ENCODE measurements at places on chromosomes 11 and 22. TPM values are rescaled to one million over a fixed set of nuclear protein-coding genes. Genes with fewer than 3 reads are reported as not detected.

- H3K27me3 ChIP-seq = no peaks in the 10 kb centered on the region
- peak overlapping the region; percentile 88 for H3K27ac ChIP-seq
- peak; percentile 42 for DNase-seq
- H3K4me1 ChIP-seq = peaks cover 66% of the 10 kb centered on the region
- H3K36me3 ChIP-seq = peaks cover 9% of the 10 kb centered on the region
Measured at GRCh38 chr11:66639066-66639813, 737 bp downstream of the RBM4 start.

DNA sequence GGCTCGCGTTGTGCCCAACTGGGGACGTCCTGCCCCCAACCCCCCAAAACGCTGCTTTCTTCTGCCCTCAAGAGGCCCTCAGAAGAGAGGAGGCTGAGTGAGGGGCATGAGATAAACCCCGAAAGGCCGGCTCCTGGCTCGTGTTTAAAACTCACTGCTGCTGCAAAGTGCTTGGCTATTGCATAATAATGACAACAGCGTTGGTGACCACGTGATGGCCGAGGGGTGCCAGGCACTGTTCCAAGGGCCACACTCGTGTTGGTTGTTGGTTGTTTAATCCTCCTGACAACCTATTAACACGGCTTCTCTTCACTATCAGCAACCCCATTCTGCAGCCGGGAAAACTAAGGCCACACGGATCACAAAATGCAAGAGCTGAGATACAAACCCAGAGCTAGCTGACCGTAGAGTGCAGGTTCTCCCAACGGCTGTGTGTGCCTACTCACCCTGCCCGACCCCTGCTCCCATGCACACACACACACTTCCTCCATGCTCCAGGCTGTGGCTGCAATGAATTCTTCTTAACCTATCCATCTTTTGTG, 51.0 kb downstream of the ANO1 start:
- H3K4me3 ChIP-seq = no peak overlapping the region
- peak; percentile 8 for DNase-seq
- no peaks in the 10 kb centered on the region for H3K36me3 ChIP-seq
- no peaks in the 10 kb centered on the region for H3K27me3 ChIP-seq
- no peaks in the 10 kb centered on the region for H3K4me1 ChIP-seq

- no peak for DNase-seq
- H3K27me3 ChIP-seq = no peaks in the 10 kb centered on the region
- H3K36me3 ChIP-seq = no peaks in the 10 kb centered on the region
Measured at GRCh38 chr11:56783448-56784041, 35.0 kb upstream of the OR9G4 start.

- H3K27ac ChIP-seq = no peak overlapping the region
- peaks cover 85% of the 10 kb centered on the region for H3K36me3 ChIP-seq
- H3K27me3 ChIP-seq = no peaks in the 10 kb centered on the region
- no peak overlapping the region for H3K4me3 ChIP-seq
- no peaks in the 10 kb centered on the region for H3K4me1 ChIP-seq
- DNase-seq = no peak
Measured at GRCh38 chr22:50436841-50437341, 37.9 kb downstream of the SBF1 start.

DNA sequence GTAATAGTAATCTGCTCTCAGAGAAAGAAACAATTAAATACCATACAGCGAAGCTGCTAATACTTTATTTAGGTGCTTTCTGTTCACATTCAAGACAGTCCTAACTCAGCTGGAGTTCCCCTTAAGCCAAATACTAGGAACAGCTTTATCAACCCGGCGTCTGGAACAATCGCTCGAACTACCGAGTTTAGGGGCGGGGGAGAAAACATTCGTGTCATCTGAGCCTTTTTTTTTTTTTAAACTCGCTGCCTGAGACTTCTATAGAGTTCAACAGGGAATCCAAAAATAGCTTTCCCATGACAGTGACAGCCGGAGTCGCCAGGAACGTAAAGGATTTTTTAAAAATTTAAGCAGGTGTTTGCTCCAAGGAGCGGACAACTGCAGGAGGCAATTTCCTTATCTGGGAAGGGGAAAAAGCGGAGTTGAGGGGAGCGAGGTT, 852 bp downstream of the TRAF6 start:
- no peaks in the 10 kb centered on the region for H3K27me3 ChIP-seq
- peak; percentile 40 for DNase-seq
- H3K27ac ChIP-seq = peak overlapping the region; percentile 91
- no peaks in the 10 kb centered on the region for H3K36me3 ChIP-seq
- H3K4me1 ChIP-seq = peaks cover 37% of the 10 kb centered on the region

The NRXN2 gene
- 7.9 TPM for total RNA-seq

The MS4A15 gene
- 13.4 TPM for total RNA-seq

The TUB gene
- 5.6 TPM for total RNA-seq

Data from left lung (tissue), 14 donors.